ENCODE measurements at places on chromosomes 16 and 17.

- H3K27ac ChIP-seq, result no peak overlapping the region
- no peaks in the 10 kb centered on the region for H3K4me1 ChIP-seq
- no peak overlapping the region for H3K4me3 ChIP-seq
- H3K36me3 ChIP-seq, result no peaks in the 10 kb centered on the region
- no peak for DNase-seq
These were observed 110.7 kb downstream of the WWOX start for GRCh38 chr16:78209951-78210661.

DNA sequence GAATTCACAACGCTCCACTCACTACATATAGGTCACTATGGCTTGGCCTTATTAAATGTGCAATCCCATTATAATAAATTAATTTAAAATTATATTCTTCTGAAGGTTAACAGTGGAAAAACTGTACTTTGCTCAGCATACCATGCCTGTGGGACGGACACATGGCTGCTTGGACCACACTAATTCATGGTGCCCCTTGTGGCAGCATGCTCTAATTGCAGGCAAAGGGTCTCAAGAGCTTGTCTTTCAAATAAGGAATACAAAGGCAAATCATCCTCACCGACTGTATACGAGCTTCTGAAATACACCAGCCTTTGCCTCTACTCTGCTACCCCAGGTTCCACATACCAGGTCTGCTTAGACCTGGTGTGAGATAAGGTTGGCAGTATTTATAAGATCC, 11.7 kb downstream of the SMPD3 start:
- H3K27ac ChIP-seq, result no peak overlapping the region
- peaks cover 5% of the 10 kb centered on the region for H3K4me1 ChIP-seq
- peaks cover 10% of the 10 kb centered on the region for H3K27me3 ChIP-seq
- no peaks in the 10 kb centered on the region for H3K36me3 ChIP-seq
- no peak for DNase-seq

DNA sequence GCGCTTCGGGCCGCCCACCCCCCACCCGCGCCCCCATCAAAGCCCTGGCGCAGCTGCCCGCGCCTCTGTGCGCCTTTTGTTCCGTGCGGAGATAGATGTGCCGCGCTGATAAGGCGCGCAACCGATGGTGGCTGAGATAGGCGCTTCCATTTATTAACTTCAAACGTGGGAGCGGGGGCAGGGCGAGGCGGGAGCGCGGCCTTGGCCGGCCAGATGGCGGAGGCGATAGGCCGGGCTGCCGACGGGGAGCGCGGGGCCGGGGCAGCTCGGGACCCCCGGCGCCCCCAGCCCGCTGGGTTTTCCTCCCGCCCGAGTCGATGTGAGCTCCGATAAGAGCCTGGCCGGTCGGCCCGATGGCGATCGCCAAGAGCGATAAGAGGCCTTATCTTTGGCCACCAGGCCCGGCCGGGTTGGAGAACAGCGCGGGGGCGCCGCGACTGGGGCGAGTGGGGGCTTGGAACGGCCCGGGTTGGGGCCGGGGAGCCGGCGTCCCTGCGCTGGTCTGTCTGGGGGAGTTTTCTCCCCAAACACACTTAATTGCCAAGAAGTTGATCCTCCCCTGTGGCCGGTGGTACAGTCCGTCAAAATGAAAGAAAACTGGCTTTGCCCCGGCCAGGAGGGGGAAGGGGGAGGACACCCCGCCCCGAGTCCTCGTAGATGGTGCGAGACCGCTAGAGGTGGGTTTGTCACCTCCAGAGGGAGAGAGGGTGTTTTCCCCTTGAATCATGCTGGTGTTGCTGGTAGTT, 2.7 kb downstream of the ZFPM1 start:
- peak overlapping the region; percentile 61 for H3K27ac ChIP-seq
- H3K4me1 ChIP-seq, result peaks cover 50% of the 10 kb centered on the region
- H3K27me3 ChIP-seq, result peaks cover 17% of the 10 kb centered on the region
- no peak for DNase-seq
- peaks cover 11% of the 10 kb centered on the region for H3K36me3 ChIP-seq

GRCh38 chr16:12901204-12901596, 198 bp upstream of the SHISA9 start:
- DNase-seq, result peak; percentile 7
- no peak overlapping the region for H3K27ac ChIP-seq
- H3K36me3 ChIP-seq, result no peaks in the 10 kb centered on the region
- H3K4me3 ChIP-seq, result peak overlapping the region; percentile 16
- peaks cover 63% of the 10 kb centered on the region for H3K27me3 ChIP-seq

DNA sequence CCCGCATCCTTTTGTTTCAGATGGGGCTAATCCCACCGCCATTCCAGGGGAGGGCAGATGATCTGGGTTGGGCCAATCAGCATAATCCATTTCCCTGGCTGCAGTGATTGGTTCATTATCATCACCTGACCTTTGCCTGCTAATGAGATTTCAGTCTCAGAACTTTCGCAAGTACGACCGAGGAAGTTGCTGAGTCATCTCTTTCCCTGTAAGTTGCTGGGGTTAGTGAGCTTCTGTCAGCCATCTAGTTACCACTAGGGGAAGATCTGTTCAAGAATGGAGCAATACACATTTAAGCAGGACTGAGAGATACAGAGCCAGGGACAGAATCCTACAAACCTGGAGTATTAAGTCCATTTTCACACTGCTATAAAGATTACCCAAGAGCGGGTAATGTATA, 65.3 kb upstream of the NUDT7 start:
- no peaks in the 10 kb centered on the region for H3K4me1 ChIP-seq
- no peak for DNase-seq
- no peak overlapping the region for H3K27ac ChIP-seq
- H3K27me3 ChIP-seq, result no peaks in the 10 kb centered on the region
- H3K4me3 ChIP-seq, result no peak overlapping the region

DNA sequence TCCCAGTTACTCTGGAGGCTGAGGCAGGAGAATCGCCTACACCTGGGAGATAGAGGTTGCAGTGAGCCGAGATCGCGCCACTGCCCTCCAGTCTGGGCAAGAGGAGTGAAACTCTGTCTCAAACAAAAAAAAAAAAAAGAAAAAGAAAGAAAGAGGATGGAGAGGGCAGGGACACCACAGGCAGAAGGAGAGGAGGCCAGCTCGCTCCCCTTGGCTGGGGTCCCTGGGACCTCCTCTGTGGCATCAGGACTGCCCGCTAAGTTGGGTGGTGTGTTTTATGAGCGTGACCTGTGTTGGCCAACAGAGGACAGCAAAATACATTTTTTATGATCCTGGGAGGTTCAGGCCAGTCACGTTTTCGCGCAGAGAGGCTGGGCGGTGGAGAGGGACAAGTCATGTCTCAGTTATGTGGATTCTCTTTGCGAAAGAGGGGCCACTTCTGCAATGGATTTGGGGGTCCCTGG, 229.6 kb downstream of the MRTFB start:
- H3K4me3 ChIP-seq, result no peak overlapping the region
- peaks cover 12% of the 10 kb centered on the region for H3K4me1 ChIP-seq

DNA sequence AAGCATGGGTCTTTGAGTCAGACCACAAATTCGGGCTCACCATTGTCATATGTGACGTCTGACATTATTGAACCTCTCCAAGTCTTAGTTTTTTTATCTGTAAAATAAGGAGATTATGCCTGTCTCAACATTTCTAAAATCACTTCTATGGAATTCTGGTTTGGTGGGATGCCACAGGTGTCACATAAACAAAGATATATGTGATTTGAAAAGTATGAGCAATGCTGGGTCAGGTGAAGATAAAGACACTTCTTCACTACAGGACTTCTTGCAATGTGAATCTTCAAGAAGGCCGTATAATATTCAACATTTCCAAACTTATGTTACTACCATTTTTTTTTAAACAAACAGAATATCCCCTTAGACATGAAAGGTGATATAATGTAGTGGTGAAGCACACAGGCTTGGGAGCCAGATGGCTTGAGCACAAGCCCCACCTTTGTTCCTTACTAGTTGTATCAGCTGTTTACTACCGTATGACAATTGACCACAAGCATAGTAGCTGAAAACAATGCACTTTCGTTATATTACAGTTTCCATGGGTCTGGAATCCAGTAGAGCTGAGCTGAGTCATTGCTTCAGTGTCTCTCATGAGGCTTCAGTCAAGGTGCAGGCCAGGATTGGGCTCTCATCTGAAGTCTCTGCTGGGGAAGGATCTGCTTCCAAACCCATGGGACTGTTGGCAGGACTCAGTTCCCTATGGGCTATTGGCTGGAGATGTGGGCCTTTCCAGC, 87.7 kb downstream of the UTP18 start:
- H3K27ac ChIP-seq, result no peak overlapping the region
- DNase-seq, result no peak
- no peaks in the 10 kb centered on the region for H3K36me3 ChIP-seq
- no peaks in the 10 kb centered on the region for H3K27me3 ChIP-seq
- no peaks in the 10 kb centered on the region for H3K4me1 ChIP-seq

- H3K27me3 ChIP-seq, result no peaks in the 10 kb centered on the region
- H3K4me3 ChIP-seq, result no peak overlapping the region
- H3K27ac ChIP-seq, result no peak overlapping the region
- peaks cover 49% of the 10 kb centered on the region for H3K36me3 ChIP-seq
These were observed 1.9 kb upstream of the OSBPL7 start for GRCh38 chr17:47823519-47823918.

- DNase-seq, result no peak
- H3K4me1 ChIP-seq, result no peaks in the 10 kb centered on the region
- no peak overlapping the region for H3K27ac ChIP-seq
- no peaks in the 10 kb centered on the region for H3K27me3 ChIP-seq
These were observed 64.7 kb downstream of the KLHDC4 start for GRCh38 chr16:87701078-87701460.

GRCh38 chr17:65523853-65524664, 37.4 kb downstream of the AXIN2 start:
- H3K27me3 ChIP-seq, result no peaks in the 10 kb centered on the region
- H3K4me3 ChIP-seq, result no peak overlapping the region
- peaks cover 13% of the 10 kb centered on the region for H3K4me1 ChIP-seq
- no peak overlapping the region for H3K27ac ChIP-seq
- no peak for DNase-seq

DNA sequence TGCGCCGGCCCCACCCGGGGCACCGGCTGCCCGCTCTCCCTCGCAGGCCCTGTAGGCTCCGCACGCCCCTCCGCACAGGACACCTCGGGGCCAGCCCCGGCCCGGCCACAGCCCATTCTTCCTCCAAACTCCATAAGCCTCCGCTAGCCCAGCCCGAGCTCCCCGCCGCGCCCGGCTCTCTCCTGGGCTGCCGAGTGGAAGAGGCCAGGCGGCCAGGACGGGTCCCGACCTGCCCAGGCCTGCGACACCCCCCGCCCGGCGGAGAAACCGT, 397 bp downstream of the NCOR1 start:
- DNase-seq, result no peak
- peak overlapping the region; percentile 93 for H3K27ac ChIP-seq
- H3K4me3 ChIP-seq, result peak overlapping the region; percentile 78

GRCh38 chr16:3819175-3819527, 61.4 kb downstream of the CREBBP start:
- H3K27me3 ChIP-seq, result no peaks in the 10 kb centered on the region
- H3K36me3 ChIP-seq, result peaks cover 2% of the 10 kb centered on the region
- no peak overlapping the region for H3K27ac ChIP-seq
- peaks cover 10% of the 10 kb centered on the region for H3K4me1 ChIP-seq
- no peak overlapping the region for H3K4me3 ChIP-seq

DNA sequence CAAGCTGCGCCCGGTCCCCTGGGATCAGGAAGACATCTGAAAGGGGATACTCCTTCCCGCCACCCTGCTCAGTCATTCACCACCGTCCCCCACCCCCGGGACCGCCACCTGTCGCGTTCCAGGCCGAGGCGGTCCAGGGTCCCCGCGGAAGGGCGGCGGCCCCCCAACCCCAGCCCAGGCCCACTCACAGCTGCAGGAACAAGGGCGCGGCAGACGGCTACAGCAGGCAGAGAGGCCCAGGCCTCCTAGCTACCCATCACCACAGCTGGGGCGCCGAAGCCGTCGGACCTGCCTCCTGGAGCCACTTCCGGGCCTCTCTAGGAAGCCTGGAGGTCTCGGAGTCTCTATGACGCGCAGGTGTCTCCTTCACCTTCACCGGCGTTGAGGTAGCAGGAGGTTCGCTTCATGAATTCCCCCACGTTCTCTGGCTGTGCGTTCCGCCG, at the start of gene SDR42E1:
Gene SDR42E1 (minus strand): TSS at position 272 of the 443 bp plus-strand sequence. CDS start 10,612 bp downstream, outside the sequence.
- H3K27ac ChIP-seq, result peak within 1 kb of the TSS; percentile 54
- peak within 1 kb of the TSS; percentile 63 for H3K4me3 ChIP-seq
- peaks cover 5% of the 10 kb centered on the region for H3K36me3 ChIP-seq
- peak; percentile 79 for DNase-seq

DNA sequence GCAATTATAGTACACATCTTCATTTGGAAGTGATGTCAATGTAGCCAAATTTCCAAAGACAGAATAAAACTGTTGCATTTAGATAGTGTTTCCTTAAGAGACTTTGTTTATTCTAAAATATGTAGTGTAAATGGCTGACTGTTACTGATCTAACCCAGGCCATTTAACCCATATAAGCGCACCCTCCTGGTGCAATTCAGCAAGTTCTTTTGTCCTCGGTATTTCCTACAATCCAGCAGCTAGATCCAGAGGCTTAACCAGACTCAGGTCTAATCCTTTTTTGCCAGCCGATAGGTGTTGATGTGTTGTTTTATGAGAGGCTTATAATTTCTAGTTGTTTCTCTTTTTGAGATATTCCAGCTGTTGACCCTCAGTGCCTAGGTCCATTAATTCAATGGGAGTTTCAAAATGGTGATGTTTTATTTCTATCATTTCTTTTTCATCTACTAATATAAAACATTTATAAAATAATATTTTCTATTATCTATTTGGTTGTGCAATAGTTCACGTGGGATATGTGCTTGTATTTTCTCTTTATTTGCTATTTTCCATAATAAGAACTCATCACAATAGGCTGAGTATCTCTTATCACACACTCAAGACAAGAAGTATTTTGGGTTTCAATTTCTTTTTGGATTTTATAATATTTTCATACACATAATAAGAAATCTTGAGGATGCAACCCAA, 14.5 kb downstream of the ABCA9 start:
- no peaks in the 10 kb centered on the region for H3K27me3 ChIP-seq
- H3K27ac ChIP-seq, result peak overlapping the region; percentile 42
- no peak for DNase-seq
- H3K4me1 ChIP-seq, result peaks cover 12% of the 10 kb centered on the region
- no peaks in the 10 kb centered on the region for H3K36me3 ChIP-seq
- no peak overlapping the region for H3K4me3 ChIP-seq

- H3K4me1 ChIP-seq, result peaks cover 55% of the 10 kb centered on the region
- no peak for DNase-seq
- H3K36me3 ChIP-seq, result peaks cover 14% of the 10 kb centered on the region
- H3K4me3 ChIP-seq, result no peak overlapping the region
- peak overlapping the region; percentile 31 for H3K27ac ChIP-seq
These were observed 3.0 kb downstream of the CBX8 start for GRCh38 chr17:79793924-79794304.

DNA sequence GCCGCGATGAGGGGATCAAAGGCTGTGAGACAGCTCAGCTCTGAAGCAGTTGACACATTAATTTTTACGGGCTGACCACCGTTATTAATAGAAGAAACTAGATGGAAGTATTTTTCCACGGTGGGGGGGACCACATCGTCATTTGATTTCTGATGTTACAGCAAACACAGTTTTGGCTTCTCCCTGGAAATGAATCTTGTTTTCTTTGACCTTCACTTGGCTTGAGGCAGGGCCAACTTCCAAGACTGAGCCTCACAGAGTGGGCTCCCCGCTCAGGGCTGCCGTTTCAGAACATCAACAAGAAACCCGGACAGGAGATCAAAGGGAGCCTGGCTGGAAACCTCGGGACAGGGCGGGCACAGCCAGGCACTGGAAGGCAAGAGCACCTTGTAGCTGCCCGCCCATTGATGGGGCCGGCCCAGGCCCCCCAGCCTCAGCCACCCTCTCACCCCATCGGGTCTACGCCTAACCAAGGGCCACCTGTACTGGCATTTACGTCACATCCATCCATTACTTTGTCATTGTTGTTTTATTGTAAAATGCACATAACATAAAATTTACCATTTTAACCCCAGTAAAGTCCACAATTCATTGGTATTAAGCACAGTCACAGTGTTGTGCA, 124.6 kb downstream of the C16orf95 start:
- no peak overlapping the region for H3K27ac ChIP-seq
- H3K27me3 ChIP-seq, result no peaks in the 10 kb centered on the region
- H3K4me1 ChIP-seq, result no peaks in the 10 kb centered on the region
- DNase-seq, result no peak
